ENCODE measurements at places on chromosomes 2 and 18. TPM values are rescaled to one million over a fixed set of nuclear protein-coding genes. Genes with fewer than 3 reads are reported as not detected.

DNA sequence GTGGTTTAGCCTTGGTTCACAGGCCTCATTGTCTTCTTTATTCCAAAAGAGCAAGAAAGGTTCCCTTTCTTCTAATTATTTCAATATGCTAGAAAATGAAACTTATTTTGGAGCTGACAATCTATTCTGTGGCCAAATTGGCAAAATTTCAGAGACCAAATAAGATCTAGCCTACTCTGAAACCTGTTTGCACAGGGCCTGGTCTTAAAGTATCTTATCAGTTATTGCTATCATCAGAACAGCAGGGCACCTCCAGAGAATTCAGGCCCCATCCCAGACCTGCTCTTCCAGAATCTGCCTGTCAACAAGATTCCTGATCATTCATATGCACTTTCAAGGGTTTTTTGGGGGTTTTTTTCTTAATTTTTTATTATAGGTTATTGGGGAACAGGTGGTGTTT, 198.7 kb downstream of the ANAPC1 start:
- no peak for DNase-seq

DNA sequence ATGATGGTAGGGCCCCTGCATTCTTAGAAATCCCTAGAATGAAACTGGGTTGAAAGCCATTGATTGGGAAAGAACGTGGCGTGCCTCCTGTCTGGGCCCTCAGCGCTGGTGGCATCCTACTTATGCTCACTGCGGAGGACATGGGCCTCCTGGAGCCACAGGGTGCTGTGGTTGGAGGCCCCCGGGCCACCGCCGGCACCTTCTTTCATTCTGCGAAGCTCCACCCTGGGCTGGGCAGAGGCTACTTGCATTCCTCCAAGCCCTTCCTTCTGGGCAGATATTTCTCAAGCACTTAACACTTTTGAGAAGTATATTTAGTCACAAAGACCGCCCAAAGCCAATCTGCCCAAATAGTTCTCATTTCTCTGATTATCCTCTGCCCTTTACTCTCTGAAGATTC, 311.9 kb downstream of the MYCN start:
- no peak for DNase-seq

- DNase-seq: no peak
These were observed 27.7 kb downstream of the HS1BP3 start for GRCh38 chr2:20623241-20623640.

DNA sequence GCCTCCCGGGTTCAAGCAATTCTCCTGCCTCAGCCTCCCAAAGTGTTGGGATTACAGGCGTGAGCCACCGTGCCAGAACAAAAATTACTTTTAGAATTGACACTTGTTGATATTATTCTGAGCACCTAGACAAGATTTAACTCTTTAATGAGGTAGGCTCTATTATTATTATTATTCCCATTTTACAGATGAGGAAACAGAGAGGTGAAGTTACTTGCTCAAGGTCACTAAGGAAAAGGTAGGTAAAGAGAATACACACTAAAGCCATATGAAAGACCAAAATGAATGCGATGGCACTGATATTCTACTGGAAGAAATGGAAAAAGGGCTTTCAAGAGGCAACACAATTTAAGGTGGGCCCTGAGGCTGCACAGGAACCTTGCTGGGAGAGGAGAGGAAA, 73.8 kb upstream of the ZFP36L2 start:
- no peak for DNase-seq

DNA sequence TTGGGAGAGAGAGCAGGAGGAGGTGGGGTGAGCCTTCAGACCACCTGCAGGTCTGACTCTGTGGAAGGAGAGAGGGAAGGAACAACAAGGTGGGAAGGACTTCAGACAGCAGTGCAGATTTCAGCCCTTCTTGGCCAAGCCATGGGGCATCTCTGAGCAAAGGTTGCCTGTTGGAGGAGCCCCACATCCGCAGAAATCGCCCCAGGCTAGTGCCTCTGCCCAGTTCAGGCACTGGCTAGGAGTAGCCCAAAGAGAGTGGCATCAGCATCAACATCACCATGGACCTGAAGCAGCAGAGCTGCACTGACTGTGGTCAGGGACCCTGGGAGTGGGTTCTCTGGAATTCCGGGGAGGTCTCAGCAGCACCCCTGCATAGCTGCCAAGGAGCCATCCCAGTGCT, 10.2 kb downstream of the GPR55 start:
- no peak for DNase-seq

DNA sequence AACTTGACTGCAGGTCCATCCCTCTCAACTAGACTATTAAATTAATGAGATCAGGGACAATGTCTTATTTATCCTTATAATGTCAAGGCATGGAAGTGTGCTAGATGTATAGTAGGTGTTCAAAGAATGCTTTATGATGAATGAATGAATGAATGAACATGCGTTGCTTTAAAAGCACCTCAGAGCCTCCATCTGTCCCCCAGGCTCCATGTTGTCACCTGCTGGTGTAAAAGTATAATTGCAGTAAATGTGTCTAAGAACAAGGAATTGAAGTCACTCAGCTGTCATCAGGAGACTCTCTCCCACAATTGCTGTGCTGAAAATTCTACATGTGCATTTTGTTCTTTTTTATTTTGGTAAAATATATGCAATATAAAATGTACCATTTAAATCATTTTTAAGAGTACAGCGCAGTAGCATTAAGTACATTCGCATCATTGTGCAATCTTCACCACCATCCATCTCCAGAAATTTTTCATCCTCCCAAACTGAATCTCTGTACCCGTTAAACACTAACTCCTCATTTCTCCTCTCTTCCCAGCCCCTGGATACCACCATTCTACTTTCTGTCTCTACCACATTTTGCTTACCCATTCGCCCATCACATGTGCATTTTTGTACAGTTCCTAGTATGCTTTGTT, 52.6 kb downstream of the GNAL start:
- no peak for DNase-seq

DNA sequence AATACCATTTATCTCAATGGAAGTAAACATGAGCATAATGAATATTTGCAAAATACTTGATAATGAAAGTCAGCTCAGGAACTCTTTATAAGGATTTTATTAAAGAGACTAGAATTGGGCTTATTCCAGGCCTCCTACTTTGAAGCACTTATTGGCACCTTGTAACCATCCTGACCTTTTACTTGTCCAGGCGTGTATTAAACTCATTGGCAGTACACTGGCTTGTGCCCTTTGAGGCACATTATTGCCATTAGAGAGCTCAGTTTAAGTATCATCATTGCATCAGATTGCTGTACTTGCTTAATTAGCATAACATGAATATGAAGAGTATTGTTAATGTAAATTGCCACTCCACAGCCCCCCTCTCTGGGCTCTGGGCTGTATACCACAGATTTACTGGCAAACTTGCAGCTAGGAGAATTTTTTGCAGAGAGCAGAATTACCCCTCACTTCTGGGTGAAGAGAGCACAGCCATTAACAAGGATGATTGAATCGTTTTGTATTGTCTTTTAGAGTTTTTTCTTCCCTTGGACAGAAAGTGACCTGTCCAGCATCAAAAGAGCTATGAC, 72.5 kb downstream of the XIRP2 start:
- DNase-seq: no peak

HJURP gene
- total RNA-seq: 87.0 TPM

VSNL1 gene
- total RNA-seq: not detected

GKN2 gene
- not detected for total RNA-seq

- DNase-seq: no peak
These were observed 230.2 kb upstream of the TNP1 start for GRCh38 chr2:217090024-217090473.

DNA sequence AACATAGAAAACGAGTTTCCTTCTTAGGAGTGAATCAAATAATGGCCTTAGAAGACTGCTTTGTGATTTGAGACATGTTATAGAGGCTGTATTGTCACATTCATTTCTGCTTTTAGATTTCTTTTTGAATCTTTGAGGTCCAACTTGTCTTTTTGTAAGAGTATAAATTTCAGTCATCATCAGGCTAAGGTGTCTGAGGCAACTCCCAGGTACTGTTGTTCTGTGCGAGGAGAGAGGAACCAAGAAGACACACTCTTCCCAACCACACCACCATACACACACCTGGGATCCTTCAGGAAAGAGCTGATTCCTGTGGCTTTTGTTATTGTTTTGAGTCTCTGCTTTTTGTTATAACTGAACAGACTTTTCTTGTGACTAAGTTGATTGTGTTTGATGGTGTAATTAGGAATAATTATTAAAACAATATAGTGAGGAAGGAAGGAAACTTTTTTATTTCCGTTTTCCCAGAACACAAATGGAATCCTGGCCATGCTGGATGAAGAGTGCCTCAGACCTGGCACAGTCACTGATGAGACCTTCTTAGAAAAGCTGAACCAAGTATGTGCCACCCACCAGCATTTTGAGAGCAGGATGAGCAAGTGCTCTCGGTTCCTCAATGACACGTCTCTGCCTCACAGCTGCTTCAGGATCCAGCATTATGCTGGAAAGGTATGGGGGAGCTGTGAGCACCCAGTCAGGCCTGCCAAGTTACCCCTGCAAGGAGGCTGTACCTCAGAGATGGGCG, 140.4 kb downstream of the MYO1B start:
- DNase-seq: no peak

- no peak for DNase-seq
These were observed 501.6 kb upstream of the MYT1L start for GRCh38 chr2:2832657-2833056.

GRCh38 chr2:184685999-184686841, 87.9 kb downstream of the ZNF804A start:
- DNase-seq: no peak

DNA sequence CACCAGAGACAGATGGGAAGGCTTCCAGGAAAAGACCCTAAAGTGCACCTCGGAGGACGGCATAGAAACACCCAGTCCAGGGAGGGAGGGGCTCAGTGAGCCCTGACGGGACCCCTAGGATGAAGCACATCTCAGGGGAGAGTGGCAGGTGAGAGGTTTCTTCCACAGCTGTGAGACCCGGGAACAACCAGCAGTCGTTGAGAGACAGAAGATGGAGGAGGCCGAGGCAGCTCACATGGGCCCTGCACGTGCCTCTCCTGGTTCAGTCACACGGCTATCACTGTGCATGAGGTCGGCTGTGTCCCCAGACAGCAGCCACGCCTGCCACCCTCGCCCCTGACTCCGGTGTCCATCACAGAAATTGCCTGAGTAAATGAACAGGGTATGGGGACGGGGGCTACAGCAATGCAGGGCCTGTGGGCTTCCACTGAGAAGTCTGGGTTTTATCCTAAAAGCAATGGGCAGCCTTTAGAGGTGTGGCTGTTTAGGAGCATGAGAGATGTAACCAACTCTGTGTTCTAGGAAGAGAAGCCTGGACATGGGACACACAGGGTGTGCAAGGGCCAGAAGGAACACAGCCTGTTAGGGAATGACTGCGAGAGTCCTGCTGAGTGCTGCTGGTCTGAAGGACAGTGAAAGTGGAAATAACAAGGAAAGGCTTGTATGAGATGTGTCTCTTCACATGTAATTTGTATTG, 102.0 kb downstream of the TMEM18 start:
- DNase-seq: no peak

DNA sequence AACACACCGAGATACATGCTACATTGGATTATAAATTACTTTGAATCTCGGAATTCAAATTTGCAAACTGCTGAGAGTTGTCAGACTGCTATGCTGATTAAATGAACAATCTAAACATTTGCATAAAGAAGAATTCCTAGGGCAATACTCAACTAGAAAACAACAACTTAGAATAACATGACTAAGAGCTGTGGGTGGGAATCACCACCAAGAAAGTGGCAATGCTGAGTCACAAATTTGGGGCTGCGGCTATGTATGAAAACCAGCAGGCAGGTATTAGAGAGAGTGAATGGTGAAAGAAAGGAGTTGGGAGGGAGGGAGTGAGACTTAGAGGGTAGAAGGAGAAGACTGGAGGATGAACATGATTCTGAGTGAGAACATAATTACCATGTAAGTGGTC, 559.5 kb downstream of the PIK3C3 start:
- no peak for DNase-seq

DNA sequence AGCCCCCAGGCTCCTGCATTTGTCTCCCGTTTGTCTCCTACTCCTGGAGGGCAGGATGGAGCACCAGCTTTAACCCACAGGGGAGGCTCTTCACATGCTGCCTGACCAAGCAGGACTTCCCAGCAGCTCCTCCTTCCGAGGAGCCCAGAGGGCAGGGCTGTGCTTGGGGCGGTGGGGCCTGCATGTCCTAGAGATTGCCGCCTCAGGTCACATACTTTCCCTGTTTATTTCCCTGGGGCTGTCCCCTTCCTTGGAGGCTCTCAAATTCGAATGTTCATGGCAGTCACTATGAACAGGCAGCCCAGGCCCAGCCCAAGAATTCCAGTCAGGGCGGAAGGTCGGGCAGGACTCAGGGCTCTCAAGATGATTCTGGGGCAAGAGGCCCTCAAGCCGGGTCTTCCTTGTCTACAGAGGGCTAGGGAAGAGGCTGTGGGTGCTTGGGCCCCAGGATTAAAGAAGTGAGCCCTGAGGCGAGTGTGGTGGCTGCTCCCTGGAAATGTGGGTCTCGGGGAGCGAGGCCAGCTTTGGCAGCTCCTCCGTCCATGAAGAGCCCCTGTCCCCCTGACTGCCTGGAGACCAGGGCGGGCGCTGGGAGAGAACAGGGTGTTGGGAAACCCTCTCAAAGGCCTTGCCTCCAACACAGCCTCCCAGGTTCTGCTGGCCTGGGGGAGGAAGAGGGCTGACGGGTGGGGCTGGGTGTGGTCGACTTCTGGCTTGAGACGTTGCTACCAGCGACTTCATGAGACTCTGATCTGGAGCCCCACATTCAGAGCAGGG, 48.9 kb upstream of the HPCAL1 start:
- no peak for DNase-seq

DNA sequence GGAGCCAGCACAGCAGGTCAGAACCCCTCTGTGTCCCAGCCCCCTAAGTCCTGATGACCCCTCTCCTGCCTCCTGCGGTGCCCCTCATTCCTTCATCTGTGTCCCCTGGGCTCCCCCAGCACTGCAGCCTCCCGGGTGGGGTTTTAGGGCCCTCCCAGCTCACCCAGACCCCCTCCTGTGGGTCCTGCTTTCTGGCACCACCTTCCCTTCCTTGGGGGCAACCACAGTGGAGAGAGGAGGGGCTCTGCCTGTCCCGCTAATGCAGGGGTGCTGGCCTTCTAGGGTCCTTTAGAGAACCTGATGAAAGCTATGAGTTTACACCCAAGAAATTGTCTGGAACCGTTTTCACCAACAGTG, 42.7 kb upstream of the ALPP start:
- DNase-seq: no peak

ARL6IP6 gene
- total RNA-seq: 38.9 TPM

GRCh38 chr2:40886655-40887054, 434.8 kb upstream of the SLC8A1 start:
- no peak for DNase-seq

All from Panc1 (cell line).